EH (cell line): ENCODE measurements at places on chromosomes 1 and 21.
A peak's percentile ranks its signal among the peaks of the same experiment; 100 is the strongest.

DNA sequence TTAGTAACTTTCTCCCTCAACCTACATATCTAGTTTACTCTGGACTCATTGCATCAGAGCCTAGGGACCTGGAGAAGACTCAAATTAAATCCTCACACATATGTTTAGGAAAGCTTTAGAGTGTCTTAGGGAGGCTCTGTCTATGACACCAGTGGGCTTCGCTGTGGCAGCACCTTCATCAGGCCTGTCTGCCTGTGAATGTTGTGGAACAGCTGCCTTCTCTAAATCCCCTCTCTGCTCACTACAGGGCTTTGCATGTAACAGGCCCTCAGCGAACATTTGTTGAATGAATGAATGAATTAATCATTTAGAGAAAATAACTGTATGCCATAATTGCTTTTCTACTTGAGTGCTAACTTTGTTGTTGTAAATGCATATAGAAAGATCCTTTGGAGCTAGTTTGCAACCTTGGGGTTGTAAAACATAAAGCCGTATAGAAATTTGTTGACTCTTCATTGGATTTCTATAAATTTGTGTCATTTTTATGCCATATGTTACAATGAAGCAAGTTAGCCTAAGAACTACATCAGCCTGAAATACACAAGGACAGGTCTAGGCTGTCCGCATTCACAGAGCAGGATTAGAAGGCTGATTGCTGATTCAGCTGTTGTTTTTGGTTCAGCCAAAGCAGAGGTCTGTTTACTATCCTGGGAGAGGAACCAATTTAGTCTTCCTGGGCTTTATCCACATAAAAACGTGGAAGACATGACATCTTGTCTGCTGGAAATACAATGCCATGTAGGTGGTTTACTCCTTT lies 238.0 kb downstream of the ASTN1 start:
- no peak for DNase-seq

DNA sequence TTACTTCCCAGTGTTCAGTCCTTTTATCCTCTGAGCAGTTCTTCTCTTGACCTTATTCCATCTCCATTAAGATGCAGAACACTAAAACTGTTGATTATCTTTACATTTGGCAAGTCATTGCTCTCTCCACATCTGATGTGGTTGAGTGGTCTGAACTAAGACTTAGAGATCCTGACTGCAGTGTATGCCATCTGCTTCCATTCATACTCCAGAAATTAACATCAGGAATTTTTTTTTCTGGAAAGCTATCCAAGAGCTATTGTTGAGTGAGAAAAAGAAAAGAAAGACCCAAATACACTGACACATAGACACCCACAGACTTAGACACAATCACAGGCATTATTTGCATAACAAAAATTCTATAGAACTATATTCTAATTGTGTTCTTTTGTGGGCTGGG lies 3.7 kb upstream of the TRIM62 start:
- no peak for DNase-seq

DNA sequence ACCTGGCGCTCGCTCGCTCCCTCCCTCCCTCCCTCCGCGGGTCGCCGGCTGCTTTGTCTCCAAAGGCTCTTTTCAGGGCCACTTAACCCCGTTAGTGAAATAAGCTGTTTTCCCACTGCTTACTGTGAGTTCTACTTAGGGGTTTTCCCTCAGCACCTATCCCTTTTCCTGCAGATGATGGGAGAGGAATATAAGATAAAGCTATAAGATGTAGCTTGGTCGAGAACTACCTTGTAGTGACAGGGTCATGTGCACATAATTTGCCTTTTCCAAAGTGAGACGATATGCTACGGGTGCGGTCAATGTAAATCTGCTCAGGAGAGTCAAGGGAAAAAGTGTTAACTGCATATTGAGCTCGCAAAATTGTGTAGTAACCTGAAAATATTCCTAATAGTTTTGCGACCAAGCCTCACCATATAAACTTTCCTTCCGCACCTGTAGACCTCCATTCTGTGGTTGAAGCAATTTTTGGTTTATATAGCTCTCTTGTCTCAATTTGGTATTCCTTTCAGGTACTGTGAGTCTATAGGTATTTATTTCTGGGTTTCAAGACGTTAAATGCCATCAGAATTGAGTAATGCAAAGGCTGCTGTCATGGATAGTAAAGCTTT lies 55.8 kb upstream of the BOLA1 start:
- no peak for DNase-seq

DNA sequence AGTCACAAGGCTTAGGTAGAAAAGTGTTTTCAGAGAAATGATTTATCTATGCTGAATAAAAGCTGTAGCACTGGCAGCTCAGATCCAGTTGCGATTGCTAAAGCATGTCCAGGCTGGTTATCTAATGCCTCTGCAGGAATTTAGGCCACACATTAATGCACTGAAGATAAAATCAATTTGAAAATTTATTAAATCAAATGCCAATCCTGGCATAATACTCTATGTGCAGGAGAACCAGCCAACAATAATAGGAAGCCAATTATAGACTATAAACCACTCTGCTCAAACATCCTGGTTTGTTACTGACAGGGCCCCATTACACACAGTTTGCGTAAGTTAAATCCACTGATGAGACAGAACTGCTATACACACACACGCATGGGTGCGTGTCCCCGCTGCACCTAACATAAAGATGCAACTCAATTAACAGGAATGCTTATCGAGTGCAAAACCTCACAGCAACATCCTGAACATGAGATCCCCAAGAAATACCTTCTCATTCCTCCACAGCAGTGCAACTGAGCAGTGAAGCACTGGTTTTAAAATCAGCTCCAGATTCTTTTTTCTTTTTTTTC lies 40.6 kb downstream of the PTP4A2 start:
- peak; percentile 27 for DNase-seq

DNA sequence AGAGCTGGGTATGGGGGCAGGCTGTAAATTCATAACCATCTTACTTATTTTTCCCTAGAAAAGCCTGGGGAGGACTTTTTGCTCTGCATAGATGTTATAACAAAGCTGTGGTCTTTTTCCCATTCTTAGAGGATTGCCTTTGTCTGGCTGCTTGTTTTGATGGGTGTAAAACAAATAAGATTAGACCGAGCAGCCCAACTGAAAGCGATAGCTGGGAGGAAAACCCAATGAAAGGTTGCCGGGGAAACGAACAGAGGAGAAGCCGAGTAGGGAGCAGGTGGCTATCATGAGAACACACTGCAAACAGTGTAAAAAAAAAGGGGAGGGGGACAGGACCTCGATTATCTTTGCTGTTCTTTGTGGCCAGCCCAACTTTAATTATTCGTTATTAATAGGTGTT lies 1.9 kb downstream of the ELAVL4 start:
- no peak for DNase-seq

- no peak for DNase-seq
Measured at GRCh38 chr1:10778640-10779039, 17.8 kb downstream of the CASZ1 start.

- DNase-seq, result peak; percentile 0
Measured at GRCh38 chr1:4590756-4591155, 63.7 kb upstream of the AJAP1 start.

DNA sequence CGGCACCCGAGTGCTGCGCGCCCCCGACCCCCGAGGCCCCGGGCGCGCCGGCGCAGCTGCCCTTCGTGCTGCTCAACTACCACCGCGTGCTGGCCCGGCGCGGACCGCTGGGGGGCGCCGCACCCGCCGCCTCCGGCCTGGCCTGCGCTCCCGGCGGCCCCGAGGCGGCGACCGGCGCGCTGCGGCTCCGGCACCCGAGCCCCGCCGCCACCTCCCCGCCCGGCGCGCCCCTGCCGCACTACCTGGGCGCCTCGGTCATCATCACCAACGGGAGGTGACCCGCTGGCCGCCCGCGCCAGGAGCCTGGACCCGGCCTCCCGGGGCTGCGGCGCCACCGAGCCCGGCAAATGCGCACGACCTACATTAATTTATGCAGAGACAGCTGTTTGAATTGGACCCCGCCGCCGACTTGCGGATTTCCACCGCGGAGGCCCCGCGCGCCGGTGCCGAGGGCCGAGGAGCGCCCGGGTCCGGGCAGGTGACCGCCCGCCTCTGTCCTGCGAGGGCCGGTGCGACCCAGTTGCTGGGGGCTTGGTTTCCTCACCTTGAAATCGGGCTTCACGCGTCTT lies 49.0 kb downstream of the SIM2 start:
- DNase-seq, result peak; percentile 45

DNA sequence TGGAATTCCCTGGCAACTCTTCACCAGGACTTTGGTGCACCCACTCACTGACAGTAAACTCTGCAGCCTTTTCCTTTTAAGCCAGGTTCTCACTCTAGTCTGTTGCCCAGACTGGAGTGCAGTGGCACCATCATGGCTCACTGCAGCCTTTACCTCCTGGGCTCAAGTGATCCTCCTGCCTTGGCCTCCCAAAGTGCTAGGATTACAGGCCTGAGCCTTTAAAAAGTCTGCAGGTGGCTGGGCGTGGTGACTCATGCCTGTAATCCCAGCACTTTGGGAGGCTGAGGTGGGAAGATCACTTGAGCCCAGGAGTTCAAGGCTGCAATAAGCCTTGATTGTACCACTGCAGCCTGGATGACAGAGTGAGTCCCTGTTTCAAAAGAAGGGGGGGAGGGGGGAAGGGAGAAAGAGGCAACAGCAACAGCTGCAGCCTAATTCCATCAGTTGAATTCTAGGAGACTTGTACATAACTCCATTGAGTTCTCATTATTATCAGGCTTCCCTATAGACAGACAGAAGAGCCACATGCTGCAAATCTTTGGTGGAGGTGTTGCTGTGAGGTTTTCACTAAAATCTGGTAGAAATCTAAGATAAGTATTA lies 8.1 kb upstream of the HNRNPR start:
- DNase-seq, result no peak

- no peak for DNase-seq
Measured at GRCh38 chr1:47160716-47161115, 23.5 kb downstream of the CYP4A22 start.

DNA sequence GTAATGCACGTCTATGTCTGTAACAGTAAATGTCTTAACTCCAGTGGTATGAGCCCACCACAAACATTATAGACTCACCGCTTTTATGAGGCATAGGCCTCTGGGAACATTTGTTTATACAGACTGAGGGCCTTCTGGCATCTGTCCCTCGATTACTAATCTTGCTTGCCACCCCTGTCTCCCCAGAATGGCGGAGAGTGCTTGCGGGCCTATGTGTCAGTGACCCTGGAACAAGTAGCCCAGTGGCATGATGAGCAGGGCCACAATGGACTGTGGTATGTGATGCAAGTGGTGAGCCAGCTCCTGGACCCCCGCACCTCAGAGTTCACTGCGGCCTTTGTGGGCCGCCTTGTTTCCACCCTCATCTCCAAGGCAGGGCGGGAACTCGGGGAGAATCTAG lies 18.3 kb upstream of the SHISA4 start:
- peak; percentile 81 for DNase-seq

GRCh38 chr1:102776071-102776470 lies 332.3 kb downstream of the COL11A1 start:
- DNase-seq, result no peak

GRCh38 chr1:97379387-97380075 lies 541.3 kb downstream of the DPYD start:
- DNase-seq, result peak; percentile 88

DNA sequence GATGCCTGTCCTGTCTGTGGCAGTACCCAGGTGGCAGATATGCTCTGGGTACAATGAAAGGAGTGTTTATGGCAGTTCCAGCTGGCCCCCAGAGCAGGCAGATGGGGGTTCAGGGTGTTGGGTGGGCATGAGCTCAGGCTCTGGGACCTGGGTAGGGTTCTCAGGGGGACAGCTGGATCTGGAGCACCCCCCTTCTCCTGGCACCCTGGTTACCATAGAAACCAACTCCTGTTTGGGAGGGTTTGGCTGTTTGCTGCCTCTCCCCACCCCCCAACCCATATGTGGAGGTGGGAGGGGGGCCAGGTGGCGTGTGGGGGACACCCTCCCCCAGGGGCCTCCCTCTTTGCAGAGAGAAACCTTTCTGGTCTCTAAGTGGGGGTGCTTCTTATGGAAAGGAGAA lies 7.1 kb downstream of the FOXO6 start:
- DNase-seq, result no peak

DNA sequence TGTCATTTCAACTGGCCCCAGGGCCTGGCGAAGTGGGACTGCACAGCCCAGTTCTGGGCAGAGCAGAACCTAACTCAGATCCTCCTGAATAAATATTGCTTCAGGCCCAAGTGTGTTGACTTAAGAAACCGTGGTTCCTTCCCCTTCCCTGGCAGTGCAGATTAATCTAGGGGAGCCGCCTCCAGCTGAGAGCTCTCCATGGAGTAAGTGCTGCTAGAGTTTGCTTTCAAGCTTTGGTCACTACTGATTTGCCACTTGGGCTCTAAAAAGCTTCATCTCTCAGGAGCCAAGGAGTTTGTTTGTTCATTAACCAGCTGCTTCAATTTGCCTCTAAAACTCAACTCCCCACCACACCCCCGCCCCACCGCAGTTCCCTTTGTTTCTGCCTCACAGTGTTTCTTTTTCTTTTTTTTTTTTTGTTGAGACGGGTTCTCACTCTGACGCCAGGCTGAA lies 112.1 kb downstream of the DTL start:
- DNase-seq, result peak; percentile 11

GRCh38 chr1:38213646-38214434 lies 167.2 kb upstream of the POU3F1 start:
- no peak for DNase-seq

GRCh38 chr1:175167861-175168260 lies 24.7 kb downstream of the KIAA0040 start:
- no peak for DNase-seq

- DNase-seq, result no peak
Measured at GRCh38 chr1:145806408-145806807, 17.5 kb downstream of the RNF115 start.

DNA sequence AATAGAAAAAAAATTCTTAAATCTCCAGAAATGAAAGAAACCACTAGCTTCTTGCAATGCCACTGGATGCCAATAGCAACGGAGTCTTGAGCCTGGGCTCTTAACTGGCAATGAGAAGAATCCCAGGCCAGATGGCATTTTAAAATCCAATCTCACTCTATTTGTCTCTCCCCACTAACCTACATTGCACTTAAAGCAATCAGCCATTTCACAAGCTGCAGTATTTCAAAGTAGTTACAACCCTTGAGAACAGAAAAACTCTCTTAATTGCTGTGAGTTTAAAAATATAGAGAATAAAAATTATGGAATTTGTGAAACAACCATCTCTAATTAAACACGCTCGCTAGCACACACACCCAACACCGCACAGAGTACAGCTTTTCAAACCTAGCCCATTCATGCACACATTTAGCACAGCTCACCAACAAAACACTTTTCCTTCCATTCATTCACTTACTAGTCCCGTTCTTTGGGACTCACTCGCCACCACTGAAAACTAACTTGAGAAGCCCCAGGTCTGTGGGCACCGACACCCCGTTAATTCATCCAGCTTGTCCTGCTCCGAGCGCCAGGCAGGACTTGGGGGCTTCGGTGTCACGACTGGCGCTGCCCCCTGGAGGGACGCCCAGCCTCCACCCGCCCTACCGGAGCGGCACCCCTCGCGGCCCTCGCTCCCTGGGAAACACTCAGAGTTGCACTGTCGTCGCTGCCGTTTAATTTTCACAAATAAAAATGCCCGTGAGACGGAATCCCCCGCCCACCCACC lies 1.0 kb downstream of the DDAH1 start:
- peak; percentile 53 for DNase-seq

GRCh38 chr1:7572654-7573152 lies 198.4 kb upstream of the VAMP3 start:
- no peak for DNase-seq
